Activated CD4-positive, alpha-beta T cell treated with anti-CD3 and anti-CD28 coated beads, Interleukin-2, Interleukin-6, amounts not matched to agents 100 ng/mL and 50 ng/mL, durations not matched to agents 16 hours and 8 hours (primary cell): ENCODE measurements at places on chromosomes 1 and 21.

DNA sequence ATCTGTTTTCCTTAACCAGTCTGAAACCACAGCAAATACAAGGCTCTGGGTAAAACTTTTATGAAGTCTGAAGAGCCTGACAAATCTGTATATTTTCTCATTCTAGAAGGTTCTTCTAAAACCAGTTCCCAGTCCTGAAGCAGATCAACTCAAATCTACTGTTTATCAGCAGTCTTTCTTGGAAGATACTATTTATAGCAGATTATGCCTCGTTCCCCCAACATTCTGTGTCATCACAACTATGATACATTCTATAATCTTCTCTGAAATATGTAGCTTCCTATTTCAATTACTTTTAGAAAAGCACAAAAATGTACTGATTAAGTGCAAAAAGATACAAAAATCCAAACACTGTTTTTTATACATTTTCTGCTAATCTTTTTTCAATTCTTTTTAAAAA lies 67.5 kb downstream of the NIBAN1 start:
- DNase-seq = no peak

DNA sequence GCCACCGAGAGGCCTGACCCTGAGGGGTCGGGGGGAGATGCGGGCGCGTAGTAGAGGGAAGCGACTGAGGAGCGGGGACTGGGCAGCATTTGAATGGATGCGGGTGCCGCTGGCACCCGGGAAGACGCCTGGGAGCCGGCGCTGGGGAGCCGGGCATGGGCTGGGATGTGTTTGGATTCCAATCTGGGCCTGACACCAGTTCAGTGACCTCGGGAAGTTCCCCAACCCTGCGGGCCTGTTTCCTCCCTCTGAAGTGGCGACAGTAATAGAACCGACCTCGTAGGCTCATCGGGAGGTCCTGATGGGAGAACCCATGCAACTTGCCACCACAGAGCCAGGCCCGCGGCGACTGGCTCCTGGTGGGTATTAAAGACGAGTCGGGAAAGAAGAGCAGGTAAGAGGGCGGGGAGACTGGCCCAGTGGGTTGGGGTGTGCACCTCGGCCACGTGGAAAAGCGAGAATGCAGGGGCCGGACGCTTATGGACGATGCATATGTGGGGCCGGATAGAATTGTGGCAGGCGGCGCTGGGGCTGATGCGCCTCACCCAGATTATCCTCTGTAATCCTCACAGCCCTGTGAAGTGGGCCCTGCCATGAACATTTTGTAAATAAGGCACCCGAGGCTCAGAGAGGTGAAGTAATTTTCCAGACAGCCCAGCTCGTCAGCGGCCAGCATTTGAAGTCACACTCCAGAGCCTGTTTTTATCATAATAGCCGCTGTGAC lies 105.8 kb downstream of the SLC16A1 start:
- DNase-seq = no peak

- DNase-seq = no peak
Observed at GRCh38 chr1:41471658-41472057, 12.8 kb downstream of the EDN2 start.

- DNase-seq = no peak
Observed at GRCh38 chr1:192913683-192914082, 104.8 kb downstream of the RGS2 start.

DNA sequence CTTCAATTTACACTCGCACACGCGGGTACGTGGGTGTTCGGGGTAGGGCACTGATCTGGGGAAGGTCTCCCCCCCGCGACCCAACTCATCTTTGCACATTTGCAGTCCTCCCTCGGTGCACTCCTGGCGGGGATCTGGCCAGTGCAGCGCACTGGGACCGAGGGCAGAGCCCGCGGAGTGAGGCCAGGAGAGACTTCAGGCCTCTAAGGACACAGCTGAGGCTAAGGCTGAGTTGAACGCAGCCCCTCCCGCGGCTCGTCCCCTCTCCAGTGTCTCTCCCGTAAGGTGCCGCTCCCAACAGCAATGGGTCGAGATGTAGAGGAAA lies 936 bp upstream of the NCAM2 start:
- DNase-seq = no peak

DNA sequence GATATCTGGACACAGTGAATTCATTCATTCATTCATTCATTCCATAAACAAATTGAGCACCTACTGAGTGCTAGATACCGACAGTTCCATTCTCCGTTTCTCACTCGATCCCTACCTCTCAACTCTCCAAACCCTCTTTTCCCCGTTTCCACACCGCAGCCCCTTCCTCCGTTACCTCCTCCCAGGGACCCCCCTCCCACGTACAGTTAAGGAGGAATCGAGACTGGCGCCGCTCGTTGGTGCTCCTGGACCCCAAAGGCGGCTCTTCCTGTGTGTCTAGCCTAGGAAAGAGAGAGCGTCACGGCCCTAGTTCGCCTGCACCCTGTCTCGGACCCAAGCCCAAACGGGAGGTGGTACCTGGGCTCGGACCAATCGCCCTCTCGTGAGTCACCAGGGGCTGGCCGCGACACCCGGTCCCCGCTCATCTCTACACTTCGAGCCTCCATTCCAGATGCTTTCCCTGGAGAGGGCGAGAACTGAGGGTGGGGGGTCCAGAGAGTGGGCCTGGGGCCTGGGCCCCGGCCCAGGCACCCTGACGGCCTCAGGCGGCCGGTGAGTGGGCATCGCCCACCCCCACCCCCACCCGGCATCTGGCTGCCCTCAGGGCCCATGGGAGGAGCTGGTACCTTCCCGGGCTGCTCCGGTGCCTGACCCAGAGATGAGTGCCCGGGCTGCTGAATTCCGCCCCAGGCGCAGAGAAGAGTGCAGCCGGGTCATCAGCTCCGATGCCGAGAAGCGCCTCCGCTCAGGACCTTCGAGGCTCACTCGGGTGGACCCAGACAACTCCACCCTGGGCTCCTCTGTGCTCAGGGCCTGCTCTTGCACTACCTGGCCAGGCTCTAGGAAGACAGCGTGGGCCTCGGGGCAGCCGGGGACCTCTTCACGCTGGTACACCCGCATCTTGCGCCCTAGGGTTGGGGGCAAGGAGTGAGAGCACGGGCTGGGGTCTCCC lies 4.9 kb downstream of the ARHGEF19 start:
- no peak for DNase-seq

DNA sequence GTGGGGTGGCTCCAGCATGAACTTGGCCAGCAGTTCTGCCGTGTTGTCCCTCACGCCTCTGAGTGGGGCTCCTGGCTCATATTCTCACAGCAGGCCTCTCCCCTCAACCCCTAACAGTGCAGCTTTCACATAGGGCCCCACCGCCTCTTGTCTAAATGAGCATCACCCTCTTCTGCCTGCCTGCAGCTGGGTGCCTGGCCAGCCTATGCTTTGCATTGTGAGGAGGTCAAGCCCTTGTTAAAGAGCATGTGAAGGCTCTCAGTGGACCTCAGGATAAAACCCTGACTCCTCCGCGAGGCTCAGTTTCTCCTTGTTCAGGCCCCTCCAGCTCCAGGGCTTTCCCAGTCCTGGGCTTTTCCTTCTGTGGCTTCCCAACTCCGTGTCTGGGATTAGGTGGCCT lies 34.8 kb downstream of the CRYAA start:
- DNase-seq = no peak

GRCh38 chr1:24161270-24161669 lies 18.3 kb upstream of the IL22RA1 start:
- no peak for DNase-seq

GRCh38 chr1:212794561-212795014 lies 2.9 kb downstream of the TATDN3 start:
- DNase-seq = no peak

DNA sequence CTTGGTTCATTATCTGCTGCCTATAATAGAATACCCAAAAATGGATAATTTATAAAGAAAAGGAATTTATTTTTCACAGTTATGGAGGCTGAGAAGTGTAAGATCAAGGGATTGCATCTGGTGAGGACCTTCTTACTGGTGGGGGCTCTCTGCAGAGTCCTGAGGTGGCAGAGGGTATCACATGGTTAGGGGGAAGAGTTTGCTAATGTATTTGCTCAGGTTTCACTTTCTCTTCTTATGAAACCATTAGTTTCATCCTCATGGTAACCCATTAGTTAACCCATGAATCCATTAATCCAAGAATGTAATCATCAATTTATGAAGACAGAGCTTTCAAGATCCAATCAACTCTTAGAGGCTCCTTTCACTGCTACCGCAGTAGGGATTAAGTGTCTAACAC lies 120.6 kb downstream of the DNM3 start:
- no peak for DNase-seq

GRCh38 chr1:30730346-30731108 lies 7.1 kb upstream of the MATN1 start:
- DNase-seq = no peak

DNA sequence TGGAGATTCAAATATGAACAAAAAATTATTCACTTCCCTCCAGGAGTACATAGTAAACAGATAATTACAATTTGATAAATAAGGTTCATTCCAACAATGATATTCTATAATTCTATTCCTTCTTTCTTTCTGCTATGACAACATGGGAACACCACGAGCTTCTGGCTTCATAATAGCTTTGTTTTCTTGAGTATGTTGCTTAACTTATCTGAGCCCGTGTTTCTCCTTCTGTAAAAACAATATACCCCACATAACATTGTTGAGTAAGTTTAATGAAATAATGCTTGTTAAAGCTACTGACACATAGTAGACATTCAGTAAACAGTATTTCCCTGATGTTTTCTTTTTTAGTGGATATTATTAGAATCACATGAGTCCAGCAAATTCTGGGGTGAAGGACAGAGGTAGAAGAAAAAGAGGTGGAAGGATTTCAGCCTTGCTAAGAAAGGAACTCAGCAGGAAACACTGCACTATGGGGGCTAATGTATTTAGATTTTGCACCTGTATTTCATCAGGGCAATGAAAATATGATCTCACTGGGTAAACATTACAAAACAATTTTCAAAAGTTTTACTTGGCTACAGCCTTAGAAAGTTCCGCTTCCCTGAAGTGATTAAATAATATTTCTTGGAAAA lies 430.8 kb upstream of the C1orf87 start:
- DNase-seq = no peak

GRCh38 chr1:180672505-180672904 lies 40.7 kb downstream of the XPR1 start:
- DNase-seq = no peak

GRCh38 chr1:226366290-226366689 lies 41.6 kb downstream of the PARP1 start:
- no peak for DNase-seq

DNA sequence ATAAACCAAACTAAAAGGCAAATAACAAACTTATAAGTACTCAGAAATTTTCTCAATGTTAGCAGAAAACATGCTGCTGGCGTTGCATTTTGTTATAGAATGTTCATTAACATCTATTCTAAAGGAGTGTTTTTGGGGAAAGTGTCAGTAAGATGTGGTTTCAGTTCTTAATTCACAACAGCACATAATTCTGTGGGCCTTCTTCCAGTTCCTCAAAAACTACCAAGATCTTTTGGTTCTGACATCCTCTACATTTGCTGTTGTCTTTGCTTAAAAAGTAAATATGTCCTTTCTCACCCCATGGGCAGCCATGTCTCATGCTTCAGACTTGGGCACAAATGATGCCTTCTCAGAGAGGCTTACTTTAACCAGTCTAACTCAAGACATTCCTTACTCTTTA lies 152.5 kb downstream of the CDC7 start:
- DNase-seq = no peak

GRCh38 chr1:66505671-66506392 lies 28.1 kb upstream of the SGIP1 start:
- no peak for DNase-seq

DNA sequence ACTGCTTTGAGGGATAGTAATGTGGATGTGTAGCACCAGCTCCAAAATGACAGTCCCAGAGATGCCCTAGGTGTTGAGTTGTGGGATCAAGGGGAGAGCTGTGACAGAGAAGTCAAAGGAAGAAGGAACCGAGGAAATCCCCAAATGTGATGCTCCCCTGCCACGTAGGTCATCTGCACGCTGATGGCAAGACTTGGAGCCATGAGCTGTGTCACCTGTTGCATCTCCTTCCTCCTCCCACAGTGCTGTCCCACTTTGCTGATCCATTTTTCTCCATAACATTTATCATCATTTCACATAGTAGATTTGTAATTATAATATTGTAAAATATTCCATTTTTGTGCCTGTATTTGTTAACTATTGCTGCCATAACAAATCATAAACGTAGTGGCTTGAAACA lies 17.6 kb upstream of the RCAN1 start:
- no peak for DNase-seq
